Effector CD4-positive, alpha-beta T cell (primary cell): ENCODE measurements at places on chromosomes 11 and 22.

DNA sequence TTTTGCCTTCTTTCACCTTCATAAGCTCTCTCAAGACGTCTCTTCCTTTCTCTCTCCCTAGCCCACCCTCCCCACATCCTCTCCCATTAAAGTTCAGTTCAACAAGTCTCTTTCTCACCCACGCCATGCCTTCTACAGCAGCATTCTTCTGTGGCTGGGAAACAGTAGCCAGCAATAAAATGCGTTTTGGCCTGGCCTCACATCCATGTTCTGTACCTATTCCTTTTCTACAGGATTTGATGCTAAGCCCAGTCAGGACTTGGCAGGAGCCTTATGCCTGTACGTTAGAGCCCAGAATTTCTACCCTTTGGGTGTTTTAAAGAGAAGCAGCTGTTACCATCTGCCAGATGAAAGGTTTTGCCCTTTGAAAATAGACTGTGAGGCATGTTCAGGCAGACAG, 7.1 kb upstream of the CD44 start:
- no peak for DNase-seq

- DNase-seq: no peak
These were observed 154.7 kb downstream of the TBC1D22A start for GRCh38 chr22:46916886-46917770.

DNA sequence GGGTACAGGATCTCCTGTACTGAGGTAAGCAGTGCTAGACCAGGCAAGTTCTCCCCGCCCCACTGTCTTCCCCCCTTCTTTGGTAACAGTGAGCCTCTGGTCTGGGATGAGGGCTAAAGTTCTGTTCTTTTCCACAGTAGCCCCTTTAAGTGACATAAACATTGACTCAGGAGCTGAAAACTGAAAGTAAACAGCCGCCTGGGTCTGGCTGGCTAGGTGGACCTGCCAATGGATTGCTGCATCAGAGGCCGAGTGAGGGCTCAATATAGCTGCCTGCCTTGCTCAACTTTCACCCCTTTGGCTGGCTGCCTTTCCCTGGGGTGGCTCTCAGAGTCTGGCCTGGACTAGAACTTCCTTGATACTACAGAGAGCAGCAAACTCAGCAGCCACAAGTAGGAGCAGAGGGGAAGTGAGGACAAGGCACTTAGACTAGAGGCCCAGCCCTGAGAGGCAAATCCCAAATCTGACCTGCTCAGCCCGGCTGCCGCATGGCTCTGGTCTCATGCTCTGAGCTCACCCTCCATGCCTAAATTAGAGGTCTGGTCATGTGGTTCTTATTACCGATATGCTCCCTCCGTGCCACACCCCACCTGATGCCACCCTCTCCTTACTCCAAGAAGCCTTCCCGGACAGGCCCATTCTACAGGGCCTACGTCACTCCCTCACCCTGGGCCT, 9.6 kb upstream of the UCP3 start:
- no peak for DNase-seq

DNA sequence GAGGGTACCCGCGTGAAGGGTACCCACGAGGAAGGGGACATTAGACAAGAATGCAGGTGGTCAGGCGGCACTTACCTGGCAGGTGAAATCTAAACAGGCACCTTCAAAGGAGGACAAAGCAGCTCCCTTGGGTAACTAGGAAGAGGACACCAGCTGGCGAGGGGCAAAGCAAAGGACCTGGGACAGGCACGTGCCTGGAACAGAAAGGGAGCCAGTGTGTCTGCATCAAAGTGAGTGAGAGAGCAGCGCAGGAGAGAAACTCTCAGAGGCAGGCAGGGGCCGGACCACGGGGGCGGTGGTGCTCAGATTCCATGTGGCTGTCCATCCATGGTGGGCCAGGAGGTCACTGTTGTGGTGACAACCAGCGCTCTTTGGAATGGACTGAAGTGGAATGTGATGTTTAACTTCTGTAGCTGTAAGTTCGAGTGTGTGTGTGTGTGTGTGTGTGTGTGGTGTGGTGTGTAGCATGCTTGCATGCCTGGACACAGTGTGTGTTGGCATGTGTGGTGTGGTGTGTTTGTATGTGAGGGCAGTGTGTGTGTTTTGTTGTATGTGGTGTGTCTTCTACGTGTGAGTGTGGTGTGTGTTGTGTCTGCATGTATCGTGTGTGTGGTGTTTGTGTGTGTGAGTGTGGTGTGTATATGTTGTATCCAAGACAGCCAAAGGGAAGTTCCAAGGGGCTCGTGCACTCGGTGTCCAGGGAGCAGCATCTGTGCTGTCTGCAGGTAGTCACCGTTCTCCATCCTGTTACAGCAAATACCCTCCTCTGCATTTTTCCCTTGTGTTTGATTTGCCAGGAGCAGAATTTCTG, 86.4 kb downstream of the CDKN1C start:
- no peak for DNase-seq

- no peak for DNase-seq
These were observed 17.9 kb upstream of the FJX1 start for GRCh38 chr11:35600331-35600838.

DNA sequence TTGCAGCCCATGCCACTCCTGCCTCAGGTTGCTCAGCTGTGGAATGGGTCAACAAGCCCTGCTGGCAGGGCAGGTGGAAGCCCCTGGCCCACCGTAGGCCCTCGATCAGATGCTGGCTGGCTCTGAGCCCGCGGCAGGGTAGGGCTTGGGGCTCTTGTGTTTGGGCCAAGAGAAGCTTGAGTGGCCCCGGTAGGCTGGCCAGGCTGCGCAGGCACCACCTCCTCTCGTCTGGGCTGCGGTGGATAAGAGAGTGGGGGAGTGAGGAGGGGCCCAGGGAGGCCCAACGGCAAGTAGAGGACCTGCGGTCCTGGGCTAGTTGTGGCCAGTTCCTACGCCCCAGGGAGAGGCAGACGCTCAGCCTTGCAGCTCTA, 115.2 kb downstream of the CEP164 start:
- DNase-seq: no peak
